Caudate nucleus (tissue), 63 donors: ENCODE measurements at places on chromosomes 1 and 21.

GRCh38 chr1:43074244-43074643 lies 97.8 kb downstream of the EBNA1BP2 start:
- DNase-seq, result no peak

DNA sequence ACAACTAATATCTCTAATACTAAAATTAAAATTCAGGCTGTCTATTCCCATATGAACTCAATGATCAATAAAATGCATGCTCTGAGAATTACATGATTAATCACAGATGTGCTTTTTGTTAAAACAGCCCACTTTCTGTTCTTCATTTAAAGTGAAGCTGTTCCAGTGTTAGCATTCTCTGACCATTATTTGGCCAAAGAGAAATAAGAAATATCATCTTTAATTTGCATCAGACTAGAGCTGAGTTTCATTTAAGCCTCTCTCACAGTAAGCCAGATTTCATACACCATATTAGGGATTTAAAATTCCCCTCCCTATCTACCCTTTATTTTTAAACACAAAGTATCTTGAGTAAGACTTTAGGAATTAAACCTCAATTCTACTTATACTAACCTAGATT lies 261.6 kb downstream of the TPR start:
- no peak for DNase-seq

DNA sequence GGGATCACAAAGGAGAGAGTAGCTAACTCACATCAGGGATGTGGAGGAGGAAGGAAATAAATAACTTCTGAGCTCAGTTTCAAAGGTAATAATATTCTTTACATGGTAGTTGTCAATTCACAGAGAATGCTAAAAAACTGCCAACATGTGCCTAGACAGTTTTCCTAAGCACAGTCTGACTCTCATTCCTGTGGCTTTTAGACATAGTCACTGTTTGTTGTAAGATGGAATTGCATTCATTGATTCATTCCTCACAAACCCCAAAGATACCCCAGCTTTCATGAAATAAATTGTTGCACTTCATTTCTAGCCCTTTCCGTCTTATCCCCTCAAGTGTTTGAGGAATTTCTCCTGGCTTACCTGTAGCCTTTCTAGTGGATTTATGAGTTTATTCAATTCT lies 263.9 kb downstream of the NTNG1 start:
- DNase-seq, result no peak

GRCh38 chr1:153778051-153778823 lies 3.0 kb downstream of the SLC27A3 start:
- no peak for DNase-seq

DNA sequence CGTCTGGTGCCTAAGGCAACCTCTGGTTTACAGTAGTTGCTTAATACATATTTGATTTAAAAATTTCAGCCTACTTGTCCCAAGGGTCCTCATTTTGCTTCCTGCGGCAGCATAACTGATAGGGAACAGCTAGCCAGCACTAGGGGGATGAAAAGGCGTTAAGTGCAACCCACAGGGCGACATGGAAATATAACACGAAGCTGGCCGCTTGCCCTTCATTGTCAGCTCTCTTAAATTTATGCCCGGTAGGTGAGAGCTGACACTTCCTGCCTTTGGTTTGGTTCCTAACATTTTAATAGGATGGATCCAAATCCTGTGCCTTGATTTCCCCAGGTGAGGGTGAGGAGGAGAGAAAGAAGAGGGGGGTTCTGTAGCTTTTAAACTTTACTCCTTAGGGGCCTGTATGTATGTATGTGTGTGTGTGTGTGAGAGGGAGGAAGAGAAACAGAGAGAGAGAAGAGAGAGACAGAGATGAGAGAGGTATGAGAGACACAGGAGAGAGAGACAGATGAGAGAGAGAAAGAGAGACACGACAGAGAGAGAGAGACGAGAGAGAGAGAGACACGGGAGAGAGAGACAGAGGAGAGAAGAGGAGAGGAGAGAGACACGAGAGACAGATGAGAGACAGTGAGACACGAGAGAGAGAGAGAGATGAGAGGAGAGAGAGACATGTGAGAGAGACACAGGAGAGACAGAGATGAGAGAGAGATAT lies 938 bp upstream of the ACTN2 start:
- DNase-seq, result no peak

DNA sequence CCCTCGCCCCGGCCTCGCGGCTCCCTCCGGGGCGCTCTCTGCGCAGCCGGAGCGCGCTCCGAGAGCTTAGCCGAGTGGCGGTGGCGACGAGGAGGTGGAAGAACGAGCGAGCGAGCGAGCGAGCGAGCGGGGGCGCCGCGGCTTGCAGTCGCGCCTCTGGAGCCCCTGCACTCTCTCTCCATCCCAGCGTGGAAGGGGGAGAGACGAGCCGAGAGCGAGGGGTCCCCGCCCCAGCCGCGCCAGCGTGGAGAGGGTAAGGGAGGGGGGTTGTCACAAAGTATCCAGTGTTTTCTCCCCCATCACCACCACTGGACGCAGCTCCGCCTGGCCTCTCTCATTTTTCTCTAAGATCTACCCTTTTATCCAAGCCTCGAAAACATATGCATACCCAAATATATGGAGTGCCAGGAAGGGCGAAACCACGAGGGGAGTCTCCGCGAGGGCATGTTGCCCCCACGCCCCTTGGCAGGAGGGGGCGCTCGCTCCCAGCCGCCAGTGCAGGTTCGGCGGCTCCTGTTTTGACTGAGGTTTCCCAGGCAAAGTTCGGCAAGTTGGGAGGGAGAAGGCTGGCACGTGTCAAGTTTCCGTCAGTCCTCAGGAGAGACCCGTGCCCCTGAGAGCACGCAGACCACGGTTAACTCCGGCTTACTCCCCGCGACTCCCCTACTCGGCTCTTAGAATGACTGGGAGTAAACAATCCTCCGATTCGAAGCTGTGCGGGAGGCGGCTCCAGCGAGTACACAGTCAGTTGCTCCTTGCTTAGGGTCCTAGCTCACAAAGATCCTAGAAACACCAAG lies 569 bp upstream of the DAB1 start:
- DNase-seq, result peak; percentile 21

GRCh38 chr1:245091818-245092637 lies 62.8 kb upstream of the KIF26B start:
- no peak for DNase-seq

DNA sequence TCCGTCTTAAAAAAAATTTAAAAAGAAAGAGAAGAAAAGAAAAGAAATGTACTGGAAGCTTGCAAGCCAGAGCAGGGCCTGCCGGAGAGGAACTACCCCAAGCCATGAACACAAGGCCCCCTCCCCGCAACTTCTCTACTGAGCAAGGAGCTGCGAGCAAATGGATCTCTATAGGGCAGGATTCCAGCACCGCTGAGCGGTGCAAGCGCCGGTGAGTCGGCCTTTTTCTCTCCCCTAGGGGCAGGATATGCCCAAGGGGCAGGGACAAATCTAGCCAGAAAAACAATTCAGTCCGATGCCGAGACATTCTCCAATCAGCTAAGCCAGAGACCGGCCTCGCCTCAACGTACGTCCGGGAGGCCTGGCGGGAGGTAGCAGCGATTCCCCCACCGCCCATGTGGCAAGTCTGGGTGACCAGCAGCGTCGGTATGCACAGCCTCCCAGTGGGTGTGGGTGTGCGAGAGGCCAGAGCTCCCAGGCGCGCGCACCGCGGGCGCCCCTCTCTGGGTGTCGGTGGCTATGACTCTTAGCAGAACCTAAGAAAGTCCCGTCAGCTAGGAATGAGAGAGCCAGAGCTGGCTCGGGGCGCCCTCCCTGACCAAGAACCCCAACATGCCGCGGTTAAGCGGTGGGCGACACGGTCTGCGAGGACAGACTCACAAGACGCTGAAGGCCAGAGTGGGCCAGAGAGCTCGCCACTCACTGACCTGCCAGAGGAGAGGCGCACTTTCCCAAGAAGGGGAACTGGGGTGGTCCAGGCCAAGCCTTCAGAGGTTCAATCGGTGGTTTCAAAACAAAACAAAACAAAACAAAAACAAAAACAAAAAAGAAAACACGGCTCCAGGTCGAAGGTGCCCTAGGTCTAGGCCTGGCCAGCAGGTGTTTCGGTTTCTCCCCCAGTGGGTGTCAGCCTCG lies 1.9 kb downstream of the CSMD2 start:
- peak; percentile 66 for DNase-seq

DNA sequence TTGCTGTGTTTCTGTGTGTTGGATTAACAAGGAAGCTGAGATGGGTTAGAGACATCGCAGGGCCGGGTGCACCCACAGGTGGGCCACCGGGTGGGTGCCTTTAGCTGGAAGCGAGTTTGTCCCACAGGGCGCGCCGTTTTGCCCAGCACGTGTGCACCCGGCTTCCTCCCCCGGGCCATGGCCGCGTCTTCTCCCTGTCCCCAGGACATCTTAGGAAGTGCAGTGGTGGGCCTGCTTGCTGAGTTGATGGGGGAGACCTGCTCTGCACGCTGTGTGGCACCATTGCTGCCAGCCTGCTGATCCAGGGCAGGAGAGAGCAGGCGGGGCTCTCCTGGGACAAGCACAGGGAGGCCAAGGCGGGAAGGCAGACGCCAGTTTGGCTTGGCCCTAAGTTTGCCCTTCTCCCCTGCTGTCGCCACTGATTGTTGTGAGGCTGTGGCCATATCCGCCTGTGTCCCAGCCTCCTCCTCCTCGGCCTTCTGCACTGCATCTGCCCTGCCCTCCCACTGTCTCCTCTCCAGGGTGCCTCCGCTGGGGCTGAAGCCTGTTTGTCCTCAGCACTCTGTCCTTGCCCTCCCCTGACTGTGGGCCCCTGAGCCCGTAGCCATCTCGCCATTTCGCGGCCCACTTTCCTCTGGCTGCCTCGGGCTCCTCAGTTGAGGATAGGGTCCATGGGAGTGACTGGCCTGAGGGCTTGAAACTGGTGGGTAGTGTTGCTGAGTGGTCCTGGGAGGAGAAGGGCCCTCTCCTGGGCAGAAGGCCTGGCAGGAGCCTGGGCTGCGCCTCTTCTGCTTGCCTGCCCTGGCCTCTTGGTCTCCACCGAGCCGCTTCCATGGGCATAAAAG lies 47.6 kb downstream of the PKNOX1 start:
- DNase-seq, result no peak

DNA sequence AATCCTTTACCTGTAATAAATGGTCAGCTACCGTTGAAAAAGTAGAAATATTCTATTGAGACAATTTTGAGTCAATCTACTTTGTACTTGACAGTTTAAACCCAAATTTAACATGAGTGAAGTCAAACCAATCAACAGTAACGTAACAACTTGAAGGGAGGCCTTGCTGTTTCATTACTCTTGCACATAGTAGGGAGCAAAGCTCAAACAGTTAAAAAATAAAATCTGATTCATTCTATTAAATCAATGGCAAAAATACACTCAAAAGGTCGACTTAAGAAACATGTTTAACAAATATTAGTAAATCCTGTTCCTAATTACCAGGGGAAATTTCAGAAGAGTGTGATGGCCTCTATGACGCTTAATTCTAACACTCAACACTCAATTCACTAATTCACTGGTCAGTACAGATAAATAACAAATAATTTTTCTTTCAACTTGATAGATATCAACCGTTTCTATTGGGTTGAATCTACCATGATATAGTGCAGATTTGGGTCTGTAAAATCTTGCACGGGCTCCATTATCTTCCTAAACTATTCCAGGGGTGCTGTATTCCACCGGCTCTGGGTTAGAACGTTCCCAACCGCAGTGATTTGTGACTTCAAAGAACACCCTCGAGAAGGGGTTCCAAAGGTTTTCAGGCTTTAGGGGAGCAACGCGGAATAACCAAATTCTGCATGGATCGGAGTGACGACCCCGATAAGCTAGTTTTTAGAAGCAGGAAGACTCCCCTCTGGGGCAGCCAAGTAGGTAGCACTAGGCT lies 1.4 kb downstream of the TARBP1 start:
- no peak for DNase-seq

DNA sequence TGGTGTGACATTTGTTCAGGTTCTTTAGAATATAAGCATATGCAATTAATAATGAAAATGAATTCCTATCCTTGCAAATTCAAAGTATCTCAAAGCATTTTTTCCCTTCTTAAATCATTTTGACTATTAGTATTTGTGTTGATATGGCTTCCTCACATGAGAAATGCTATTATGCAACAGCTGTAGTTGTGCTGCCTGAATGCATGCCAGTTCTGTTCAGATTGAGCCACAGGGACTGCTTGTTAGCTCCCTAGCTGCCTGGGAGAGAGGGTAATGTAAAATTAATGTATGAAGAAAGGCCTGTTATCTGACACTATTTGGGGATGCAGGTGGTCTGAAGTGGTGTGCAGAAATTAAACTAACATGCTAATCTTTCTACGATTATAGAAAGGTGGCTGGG lies 45.5 kb downstream of the CACHD1 start:
- no peak for DNase-seq
